ENCODE measurements at places on chromosomes 3 and 15. TPM values are rescaled to one million over a fixed set of nuclear protein-coding genes. Genes with fewer than 3 reads are reported as not detected.

Gene FANCD2OS
- not detected for total RNA-seq

Gene ACTC1
- total RNA-seq: 0.17 TPM

Gene OXTR
- 10.4 TPM for total RNA-seq

Gene LMAN1L
- not detected for total RNA-seq

Gene ENTPD3
- 0.04 TPM for total RNA-seq

Gene POTEB3
- total RNA-seq: not detected

Gene SLC6A20
- total RNA-seq: not detected

Gene MORC1
- not detected for total RNA-seq

Gene FBXL2
- total RNA-seq: 8.0 TPM

Gene SEMA3F
- total RNA-seq: 10.6 TPM

Gene AHSG
- not detected for total RNA-seq

Gene ZIC4
- total RNA-seq: not detected

Gene CP
- total RNA-seq: 4.9 TPM

Gene DPH6
- 12.7 TPM for total RNA-seq

Gene AEN
- 72.0 TPM for total RNA-seq

Gene TM4SF4
- 39.0 TPM for total RNA-seq

Gene MKRN2
- 23.3 TPM for total RNA-seq

Gene EIF2A
- 62.1 TPM for total RNA-seq

Gene PLA2G4D
- total RNA-seq: not detected

Gene GOLGA8S
- total RNA-seq: 0.18 TPM

Gene SLC51A
- not detected for total RNA-seq

Gene CPEB1
- total RNA-seq: 2.9 TPM

Gene TRPM1
- not detected for total RNA-seq

Gene RBMS3
- total RNA-seq: 0.43 TPM

Gene TRANK1
- 2.6 TPM for total RNA-seq

Gene CYP1A2
- total RNA-seq: not detected
